ENCODE measurements at places on chromosomes 6 and 20.

GRCh38 chr20:4341804-4342485 is 326.6 kb upstream of the RNF24 start:
- no peaks in the 10 kb centered on the region for H3K36me3 ChIP-seq
- no peaks in the 10 kb centered on the region for H3K27me3 ChIP-seq
- DNase-seq, result no peak
- H3K4me3 ChIP-seq, result no peak overlapping the region

- no peak overlapping the region for H3K27ac ChIP-seq
- peak; percentile 41 for DNase-seq
- H3K4me1 ChIP-seq, result no peaks in the 10 kb centered on the region
- no peaks in the 10 kb centered on the region for H3K36me3 ChIP-seq
- H3K27me3 ChIP-seq, result no peaks in the 10 kb centered on the region
- H3K4me3 ChIP-seq, result no peak overlapping the region
Observed at GRCh38 chr20:44683263-44684046, 31.7 kb upstream of the CCN5 start.

DNA sequence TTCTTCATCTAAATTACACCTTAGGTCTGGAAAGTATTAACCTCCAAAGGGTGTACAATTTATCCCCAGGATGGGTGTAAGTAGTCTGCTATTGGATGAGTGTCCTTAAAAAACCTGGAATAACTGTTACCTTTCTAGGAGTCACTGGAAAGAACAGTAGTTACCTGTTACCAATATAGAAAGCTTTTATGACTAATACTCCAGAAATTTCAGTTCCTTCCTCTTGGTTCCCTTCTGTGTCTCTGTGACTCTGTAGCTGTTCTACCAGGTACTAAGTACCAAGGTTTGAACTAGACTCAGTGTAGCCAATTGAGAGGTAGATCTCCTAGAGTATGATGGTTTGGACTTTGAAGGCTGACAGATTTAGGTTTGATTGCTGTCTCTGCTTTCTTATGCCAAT is 47.0 kb upstream of the TBX18 start:
- H3K36me3 ChIP-seq, result no peaks in the 10 kb centered on the region
- H3K4me1 ChIP-seq, result no peaks in the 10 kb centered on the region
- no peaks in the 10 kb centered on the region for H3K27me3 ChIP-seq
- H3K27ac ChIP-seq, result no peak overlapping the region
- no peak overlapping the region for H3K4me3 ChIP-seq

DNA sequence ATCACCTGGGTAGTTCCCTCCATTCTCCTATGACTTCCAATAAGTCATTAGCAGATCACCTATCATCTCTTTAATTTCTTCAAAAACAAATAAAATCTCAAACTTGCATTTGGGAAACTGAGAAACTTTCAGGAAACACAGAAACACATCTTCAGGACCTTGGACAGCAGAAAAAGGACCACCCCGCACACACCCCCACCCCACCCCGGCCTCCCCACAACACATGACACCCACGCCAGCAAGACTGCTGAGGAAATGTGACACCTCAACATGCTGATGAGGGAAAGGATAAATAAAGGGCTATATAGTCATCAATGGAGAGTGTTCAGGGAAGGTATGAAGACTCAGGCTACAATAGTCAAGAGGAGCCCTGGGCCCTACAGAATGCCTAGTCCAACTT is 15.6 kb upstream of the TRIM39 start:
- no peak overlapping the region for H3K27ac ChIP-seq
- no peak for DNase-seq
- peaks cover 14% of the 10 kb centered on the region for H3K36me3 ChIP-seq
- H3K4me1 ChIP-seq, result no peaks in the 10 kb centered on the region
- H3K4me3 ChIP-seq, result no peak overlapping the region
- H3K27me3 ChIP-seq, result no peaks in the 10 kb centered on the region

DNA sequence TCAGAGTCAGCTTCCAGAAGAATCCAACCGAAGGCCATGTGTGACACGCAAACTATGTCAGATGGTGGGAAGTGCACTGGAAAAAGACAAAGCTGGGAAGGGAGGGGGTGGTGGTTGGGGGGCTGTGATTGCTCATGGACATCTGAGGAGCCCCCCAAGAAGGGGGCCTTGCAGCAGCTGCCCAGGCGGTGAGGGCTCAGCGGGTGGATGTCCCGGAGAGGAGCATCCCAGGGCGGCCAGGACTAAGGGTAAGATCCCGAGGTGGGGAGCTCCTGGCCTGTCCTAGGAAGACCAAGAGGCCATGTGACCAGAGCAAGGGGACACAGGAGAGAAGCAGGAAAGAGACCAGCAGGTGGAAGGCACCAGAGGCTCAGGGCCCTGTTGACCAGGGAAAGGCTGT is 299.5 kb downstream of the PREX1 start:
- no peaks in the 10 kb centered on the region for H3K4me1 ChIP-seq
- H3K27me3 ChIP-seq, result no peaks in the 10 kb centered on the region
- H3K4me3 ChIP-seq, result no peak overlapping the region
- no peak overlapping the region for H3K27ac ChIP-seq

DNA sequence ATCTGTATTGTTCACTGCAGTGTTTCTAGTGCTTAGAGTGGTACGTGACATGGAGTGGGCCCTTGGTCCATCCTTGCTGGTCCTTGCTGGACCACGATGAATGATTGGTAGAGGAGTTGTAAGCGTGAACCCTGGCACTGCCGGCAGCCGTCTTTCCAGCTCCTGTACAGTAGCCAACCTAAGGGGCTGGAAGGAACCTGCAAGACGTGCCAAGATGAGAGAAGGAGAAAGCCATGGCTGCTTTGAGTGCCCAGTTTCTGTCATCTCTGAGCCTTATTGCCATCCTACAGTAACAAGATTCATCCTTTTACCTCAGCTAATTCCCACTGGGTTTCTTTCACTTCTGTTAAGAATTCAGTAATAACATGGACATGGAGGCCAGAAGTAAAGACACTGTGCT is 5.9 kb downstream of the DHX35 start:
- H3K36me3 ChIP-seq, result peaks cover 24% of the 10 kb centered on the region
- H3K4me1 ChIP-seq, result peaks cover 3% of the 10 kb centered on the region
- H3K4me3 ChIP-seq, result no peak overlapping the region
- no peak overlapping the region for H3K27ac ChIP-seq
- DNase-seq, result no peak

GRCh38 chr6:121612927-121613326 is 177.5 kb downstream of the GJA1 start:
- H3K4me3 ChIP-seq, result no peak overlapping the region
- H3K4me1 ChIP-seq, result no peaks in the 10 kb centered on the region
- DNase-seq, result no peak
- no peaks in the 10 kb centered on the region for H3K27me3 ChIP-seq
- H3K36me3 ChIP-seq, result no peaks in the 10 kb centered on the region

DNA sequence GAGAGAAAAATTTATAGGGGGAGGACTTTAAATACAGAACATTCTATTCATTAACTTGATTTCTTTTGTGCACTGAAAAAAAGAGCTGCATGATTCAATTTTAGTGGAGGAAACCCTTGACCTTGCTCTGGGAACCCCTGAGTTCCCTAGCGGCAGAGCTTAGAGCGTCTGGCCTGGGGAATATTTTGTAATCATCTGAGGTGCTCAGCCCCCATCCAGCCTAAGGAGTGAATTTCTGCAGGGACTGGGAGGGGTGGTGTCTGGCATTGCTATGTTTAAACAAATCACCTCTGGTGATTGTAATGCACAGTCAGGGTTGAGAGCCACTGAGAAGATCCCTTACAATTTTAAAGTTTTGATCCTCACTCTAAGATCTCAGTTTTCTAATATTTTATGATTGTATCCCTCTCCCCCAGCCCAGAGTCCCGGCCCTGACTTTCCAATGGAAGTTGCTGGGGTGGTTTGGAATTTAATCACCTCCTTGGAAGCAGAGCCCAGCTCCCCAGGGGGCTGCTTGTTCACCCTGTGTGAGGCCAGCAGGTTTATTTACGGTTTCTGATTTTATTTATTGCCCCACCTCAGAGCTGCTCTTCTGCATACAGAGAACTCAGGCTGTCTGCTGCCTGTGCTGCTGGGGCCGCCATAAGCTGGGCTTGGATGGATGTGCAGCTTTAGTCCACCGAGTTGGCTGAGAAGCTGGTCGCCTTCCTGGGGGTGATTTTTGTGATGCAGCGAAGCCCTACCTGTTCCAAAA is 263.1 kb downstream of the LRFN2 start:
- no peak for DNase-seq
- no peaks in the 10 kb centered on the region for H3K36me3 ChIP-seq
- no peak overlapping the region for H3K4me3 ChIP-seq

GRCh38 chr6:161374971-161375873 is 101.4 kb upstream of the AGPAT4 start:
- H3K27me3 ChIP-seq, result no peaks in the 10 kb centered on the region
- H3K4me3 ChIP-seq, result no peak overlapping the region
- no peaks in the 10 kb centered on the region for H3K4me1 ChIP-seq
- no peaks in the 10 kb centered on the region for H3K36me3 ChIP-seq
- H3K27ac ChIP-seq, result no peak overlapping the region

DNA sequence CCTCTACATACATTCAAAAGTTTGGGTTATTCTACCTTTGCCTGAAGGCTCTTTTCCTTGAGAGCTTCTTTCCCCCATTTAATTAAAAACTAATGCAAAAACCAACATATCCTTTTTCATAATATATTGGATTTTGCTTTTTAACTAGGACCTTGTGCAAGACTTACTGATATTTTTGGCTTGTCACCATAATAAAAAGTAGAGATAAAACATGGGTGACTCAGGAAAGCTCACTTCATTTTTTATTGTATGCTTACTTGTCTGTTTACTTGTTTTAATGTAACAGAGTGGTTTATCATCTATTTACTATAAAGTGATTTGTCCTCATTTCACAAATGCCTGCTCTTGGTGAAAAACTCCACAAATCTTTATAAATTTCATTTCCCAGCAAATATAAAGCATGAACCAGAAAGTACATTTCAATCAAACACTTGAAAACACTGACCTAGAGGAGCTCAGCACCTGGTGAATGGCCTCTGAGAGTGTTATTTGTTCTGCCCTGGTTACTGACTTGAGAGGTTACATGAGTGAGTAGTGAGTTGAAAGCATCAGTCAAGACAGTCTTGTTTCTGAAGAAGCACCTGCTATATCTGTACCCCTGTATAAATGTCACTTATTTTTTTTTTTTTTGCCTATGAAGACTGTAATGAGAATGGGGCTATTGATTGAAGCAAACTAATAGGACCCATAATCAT is 20.8 kb downstream of the ADGRG6 start:
- no peak for DNase-seq
- no peaks in the 10 kb centered on the region for H3K27me3 ChIP-seq
- no peak overlapping the region for H3K4me3 ChIP-seq
- no peak overlapping the region for H3K27ac ChIP-seq
- H3K4me1 ChIP-seq, result no peaks in the 10 kb centered on the region

Data from effector memory CD4-positive, alpha-beta T cell (primary cell).